Dermis microvascular lymphatic vessel endothelial cell (primary cell): ENCODE measurements at places on chromosomes 5 and 9. TPM values are rescaled to one million over a fixed set of nuclear protein-coding genes. Genes with fewer than 3 reads are reported as not detected.

DNA sequence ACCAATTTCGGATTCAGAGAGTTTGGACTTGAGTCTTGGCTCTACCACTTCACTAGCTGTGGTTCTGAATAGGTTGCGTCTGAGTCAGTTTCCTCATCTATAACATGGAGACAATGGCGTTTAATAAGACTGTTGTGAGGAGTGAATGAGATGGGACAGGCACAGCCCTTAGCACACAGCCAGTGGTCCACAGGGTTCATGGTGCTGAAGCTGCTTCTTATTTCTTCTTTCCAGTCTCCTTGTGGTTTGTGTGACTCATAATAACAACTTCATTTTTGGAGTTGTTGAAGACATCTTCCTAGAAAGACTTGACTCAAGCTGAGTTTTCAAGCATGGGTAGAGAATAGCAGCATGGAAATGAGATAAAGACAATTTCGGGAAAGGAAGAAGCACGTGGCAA is 172.6 kb upstream of the PPP2R2B start:
- no peak for DNase-seq

- no peak for DNase-seq
Measured at GRCh38 chr5:68534956-68535520, 319.5 kb downstream of the PIK3R1 start.

DNA sequence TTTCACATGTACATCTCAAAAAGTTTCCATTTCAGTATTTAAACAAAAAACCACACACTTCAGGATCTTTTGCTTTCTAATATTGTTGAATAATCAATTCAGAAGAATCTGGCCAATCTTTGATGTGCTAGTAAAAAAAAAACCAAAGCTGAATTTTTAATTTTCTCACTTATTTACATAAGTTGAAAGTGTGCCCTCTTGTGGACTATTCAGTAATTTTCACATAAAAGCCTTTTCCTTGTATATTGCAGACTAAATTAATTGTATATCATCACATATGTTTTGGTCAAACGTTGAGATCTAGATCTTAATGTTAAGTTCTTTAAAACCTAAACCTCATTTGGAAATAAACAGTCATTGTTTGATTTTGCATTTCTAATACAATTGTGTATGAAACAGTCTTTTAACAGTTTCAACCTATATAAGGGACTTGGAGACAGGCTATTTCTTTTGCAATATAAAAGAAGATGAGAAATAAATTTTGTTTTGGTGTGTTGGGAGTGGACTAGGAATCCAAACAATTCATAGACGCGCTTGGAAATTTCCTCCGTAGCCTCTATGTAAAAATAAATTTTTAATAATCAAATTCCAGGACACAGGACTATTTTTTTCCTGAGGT is 68.1 kb downstream of the NIPBL start:
- DNase-seq = peak; percentile 74

DNA sequence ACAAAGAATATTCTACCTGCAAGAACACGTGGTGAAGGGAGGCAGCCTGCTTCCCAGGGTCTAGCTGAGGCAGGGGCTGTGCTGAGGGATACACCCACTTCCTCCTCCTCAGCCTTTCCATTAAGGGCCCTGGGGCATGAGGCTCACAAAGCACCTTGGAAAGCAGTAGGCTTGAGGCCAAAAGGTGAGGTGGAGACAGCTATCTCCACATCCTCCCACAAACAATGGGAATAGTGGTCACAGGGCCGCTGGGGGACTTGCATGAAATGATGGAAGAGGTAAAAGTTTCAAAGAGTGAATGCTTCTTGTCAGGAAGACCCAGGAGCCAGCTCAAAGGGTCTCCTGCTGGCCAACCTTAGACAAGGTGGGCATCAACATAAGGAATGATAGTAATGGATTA is 207.9 kb downstream of the CDK5RAP2 start:
- DNase-seq = no peak

GRCh38 chr5:81252904-81253303 is 19.8 kb downstream of the CKMT2 start:
- no peak for DNase-seq

DNA sequence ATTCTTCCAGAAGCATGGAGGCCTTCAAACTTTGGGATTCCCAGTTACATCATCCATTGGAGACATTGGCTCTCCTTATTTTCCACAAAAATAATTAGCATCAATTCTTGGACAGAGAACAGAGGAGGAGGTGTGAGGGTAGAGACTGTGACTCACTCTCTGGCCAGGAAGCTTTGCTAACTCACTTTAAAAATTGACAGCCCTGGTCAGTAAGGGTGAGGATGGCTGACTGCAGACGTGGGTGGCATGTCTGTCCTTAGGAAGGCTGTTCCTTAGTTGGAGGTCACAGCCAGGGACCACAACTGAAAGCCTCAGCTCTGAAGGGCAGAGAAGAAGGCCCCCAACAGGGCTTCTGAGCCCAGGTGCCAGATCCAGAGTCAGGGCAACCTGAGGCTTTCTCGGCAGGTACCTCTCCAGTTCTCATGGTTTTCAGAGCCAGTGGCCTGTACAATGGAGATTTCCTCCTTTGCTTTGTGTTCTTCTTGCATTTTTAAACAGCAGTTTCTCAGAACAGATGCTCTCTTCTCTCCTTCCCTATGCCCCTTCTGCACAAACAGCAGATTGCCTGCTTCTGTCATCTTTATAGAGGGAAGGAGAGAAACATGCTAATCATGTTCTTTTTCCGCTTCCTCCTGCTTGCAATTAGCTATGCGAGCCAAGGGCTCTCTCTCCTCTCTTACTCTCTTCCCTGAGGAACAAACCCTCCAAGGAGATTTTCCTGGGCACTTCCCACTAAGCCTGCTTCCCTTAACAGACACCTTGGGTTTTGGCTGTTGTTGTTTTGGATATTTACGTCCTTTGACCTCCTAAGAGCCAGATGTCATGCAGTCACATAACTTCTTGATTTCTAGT is 92.5 kb upstream of the ZNF366 start:
- peak; percentile 48 for DNase-seq

DNA sequence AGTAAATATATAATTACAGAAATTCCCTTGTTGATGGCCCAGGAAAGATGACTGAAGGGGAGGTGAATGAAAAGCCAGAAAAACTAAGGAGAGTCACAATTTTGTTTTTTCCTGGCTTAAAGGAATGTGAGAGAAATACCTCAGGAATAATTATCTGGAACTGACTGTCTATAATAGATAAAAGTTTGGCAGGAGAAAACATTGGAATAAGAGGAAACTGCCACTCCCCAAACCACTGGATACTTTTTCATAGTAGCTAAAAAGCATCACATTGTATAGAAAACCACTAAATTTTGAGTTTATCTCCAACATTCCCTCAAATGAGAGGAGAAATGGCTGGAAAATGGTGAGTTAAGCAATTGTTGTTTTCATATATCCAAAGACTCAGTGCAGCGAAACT is 326.0 kb downstream of the NPR3 start:
- no peak for DNase-seq

- peak; percentile 82 for DNase-seq
Measured at GRCh38 chr5:76807296-76807695, 11.5 kb upstream of the F2RL1 start.

DNA sequence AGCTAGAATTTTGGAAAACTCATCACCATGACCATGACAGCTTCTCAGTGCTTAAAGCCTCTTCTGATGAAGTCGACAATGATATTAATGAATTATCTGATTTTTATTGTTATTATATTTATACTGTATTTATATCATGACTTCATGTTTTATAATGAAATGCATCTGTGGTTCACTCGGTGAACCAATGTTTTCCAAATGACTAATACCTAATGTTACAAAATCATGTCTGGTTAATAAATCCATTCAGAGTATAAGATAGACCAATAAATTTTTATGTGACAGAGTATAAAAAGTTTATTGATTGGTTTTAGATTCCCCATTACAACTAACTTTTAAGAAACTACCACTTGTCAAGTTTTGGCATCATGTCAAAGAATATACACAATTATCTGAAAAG is 416.5 kb downstream of the MLLT3 start:
- no peak for DNase-seq

DNA sequence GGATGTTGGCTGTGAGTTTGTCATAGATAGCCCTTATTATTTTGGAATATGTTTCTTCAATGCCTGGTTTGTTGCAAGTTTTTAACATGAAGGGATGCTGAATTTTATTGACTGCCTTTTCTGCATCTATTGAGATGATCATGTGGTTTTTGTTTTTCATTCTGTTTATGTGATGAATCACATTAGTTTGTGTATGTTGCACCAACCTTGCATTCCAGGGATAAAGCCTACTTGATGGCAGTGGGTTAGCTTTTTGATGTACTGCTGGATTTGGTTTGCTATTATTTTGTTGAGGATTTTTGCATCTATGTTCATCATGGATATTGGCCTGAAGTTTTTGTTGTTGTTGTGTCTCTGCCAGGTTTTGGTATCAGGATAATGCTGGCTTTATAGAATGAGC is 225.6 kb downstream of the PCSK1 start:
- no peak for DNase-seq

DNA sequence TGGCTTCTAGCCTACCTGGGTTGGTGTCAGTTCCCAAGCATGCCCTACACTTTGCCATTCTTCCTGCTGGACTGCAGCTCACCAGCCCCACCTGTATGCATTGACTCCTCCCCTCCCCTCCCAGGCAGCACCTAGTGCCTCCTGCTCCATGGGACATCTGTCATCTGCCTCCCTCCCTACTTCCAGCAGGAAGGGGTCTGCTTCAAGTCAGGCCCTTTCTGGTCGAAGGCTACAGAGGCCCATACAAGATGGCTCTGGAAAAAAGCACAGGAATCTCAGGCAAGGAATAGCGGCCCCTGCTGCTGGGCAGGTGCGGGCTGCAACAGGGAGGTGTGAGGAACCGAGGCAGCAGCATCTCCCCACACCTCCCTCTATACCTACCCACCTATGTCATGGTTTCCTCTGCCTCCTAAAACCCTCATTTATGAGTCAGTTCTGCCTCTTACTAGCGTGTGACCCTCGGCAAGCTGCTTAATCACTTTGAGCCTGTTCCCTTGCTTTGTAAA is 19.7 kb downstream of the WWC1 start:
- no peak for DNase-seq

DNA sequence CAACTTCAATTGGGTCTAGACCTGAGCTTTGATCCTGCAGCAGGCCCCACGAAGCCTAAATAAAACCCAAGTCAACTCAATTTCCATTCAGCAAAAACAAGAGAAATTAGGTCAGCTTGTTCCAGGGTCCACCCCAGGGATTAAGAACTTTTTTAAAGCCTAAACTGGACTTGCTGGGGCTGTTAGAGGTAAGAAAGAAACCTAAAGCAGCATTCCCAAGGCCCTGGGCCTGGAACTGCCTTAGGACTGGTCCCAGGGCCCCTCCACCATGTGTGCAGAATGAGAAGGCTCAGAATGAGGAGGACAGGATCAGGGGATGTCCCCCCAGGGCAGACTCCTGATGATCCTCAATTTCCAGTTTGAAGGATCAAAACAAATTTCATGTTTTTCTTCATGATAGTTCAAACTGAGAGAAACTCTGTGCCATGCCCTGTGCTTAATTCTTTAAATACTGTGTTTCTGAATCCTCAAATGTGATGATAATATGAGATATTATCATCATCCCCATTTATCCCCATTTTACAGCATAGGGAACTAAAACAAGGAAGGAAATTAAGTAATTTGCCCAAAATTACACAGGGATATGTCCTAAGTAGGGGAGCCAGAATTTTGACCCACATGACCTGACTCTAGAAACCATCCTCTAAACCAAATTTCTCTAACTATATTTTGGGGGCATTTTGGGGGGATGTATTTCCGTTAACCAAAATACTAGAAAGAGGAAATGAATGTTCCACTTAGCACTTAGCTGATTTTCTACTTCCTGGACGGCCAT is 64.5 kb downstream of the DENND1A start:
- no peak for DNase-seq

OXCT1 gene
- total RNA-seq = 23.4 and 30.2 TPM in 2 replicates

PKD2L2 gene
- not detected in 2 replicates for total RNA-seq

OR13C2 gene
- total RNA-seq = not detected in 2 replicates

ALDH1B1 gene
- 10.5 and 11.5 TPM in 2 replicates for total RNA-seq

C9 gene
- under 0.01 and 0.25 TPM in 2 replicates for total RNA-seq

F2RL2 gene
- 0.13 and 0.25 TPM in 2 replicates for total RNA-seq

SLC45A2 gene
- under 0.01 TPM in 1 of 2 replicates, not detected in the other for total RNA-seq

ARID3C gene
- 0.25 TPM in 1 of 2 replicates, not detected in the other for total RNA-seq

KIF27 gene
- total RNA-seq = 1.9 and 2.4 TPM in 2 replicates

GHR gene
- total RNA-seq = 3.1 and 6.1 TPM in 2 replicates

DMRT3 gene
- not detected in 2 replicates for total RNA-seq
